ENCODE measurements at places on chromosomes 6 and 20.

- peak overlapping the region; percentile 25 for H3K27ac ChIP-seq
- no peaks in the 10 kb centered on the region for H3K27me3 ChIP-seq
- no peak for DNase-seq
- no peak overlapping the region for H3K4me3 ChIP-seq
Observed at GRCh38 chr6:42260396-42260888, 42.8 kb upstream of the MRPS10 start.

GRCh38 chr20:52193133-52193532, 1.6 kb upstream of the ZFP64 start:
- H3K36me3 ChIP-seq, result peaks cover 6% of the 10 kb centered on the region
- H3K4me3 ChIP-seq, result peak overlapping the region; percentile 89
- H3K27me3 ChIP-seq, result no peaks in the 10 kb centered on the region
- peaks cover 9% of the 10 kb centered on the region for H3K4me1 ChIP-seq

DNA sequence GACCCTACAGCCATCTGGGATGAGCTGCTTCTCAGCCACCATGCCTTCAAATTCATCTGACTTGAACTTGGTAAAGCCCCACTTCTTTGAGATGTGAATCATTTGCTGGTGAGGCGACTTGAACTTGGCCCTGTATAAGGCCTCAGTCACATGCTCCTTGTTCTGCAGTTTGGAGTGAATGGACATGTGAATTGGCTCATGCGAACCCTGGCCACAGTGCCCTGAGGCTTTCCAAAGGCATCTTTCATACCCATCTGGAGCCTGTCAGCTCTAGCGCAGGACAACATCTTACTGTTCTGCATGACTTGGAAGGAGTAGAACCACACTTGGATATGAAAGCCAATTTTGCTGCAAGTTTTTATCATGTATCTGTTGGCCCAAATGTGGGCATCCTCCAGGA, 244.0 kb upstream of the FAM83B start:
- no peak for DNase-seq
- H3K4me3 ChIP-seq, result no peak overlapping the region
- H3K27ac ChIP-seq, result no peak overlapping the region
- no peaks in the 10 kb centered on the region for H3K4me1 ChIP-seq

GRCh38 chr6:328136-328670, 35.9 kb downstream of the DUSP22 start:
- H3K4me1 ChIP-seq, result no peaks in the 10 kb centered on the region
- no peak overlapping the region for H3K4me3 ChIP-seq
- no peaks in the 10 kb centered on the region for H3K36me3 ChIP-seq
- DNase-seq, result no peak

GRCh38 chr20:31663524-31663837, 25.8 kb downstream of the COX4I2 start:
- no peak overlapping the region for H3K27ac ChIP-seq
- peaks cover 20% of the 10 kb centered on the region for H3K36me3 ChIP-seq
- peaks cover 62% of the 10 kb centered on the region for H3K4me1 ChIP-seq

- H3K36me3 ChIP-seq, result peaks cover 7% of the 10 kb centered on the region
- no peak overlapping the region for H3K4me3 ChIP-seq
- H3K27ac ChIP-seq, result no peak overlapping the region
- no peak for DNase-seq
- H3K27me3 ChIP-seq, result no peaks in the 10 kb centered on the region
Observed at GRCh38 chr6:38261626-38262025, 378.1 kb downstream of the BTBD9 start.

DNA sequence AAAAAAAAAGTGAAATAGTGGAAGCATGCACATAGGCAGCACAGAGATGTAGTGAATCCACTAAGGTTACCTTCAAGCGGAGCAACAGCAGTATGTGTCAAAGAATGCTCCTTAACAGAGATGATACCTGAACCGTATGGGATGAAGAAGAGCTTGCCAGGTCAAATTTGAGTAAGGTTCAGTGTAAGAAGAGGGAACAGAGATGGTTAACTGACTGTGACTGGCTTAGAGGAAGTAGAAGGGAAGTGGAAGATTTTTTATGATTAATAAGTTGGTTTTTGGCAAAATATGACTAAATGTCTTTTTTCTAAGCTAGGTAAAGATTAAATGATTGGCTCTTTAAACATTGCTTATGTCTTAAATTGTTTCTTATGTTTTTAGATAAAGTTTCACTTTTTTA, 52.6 kb upstream of the C20orf144 start:
- peaks cover 6% of the 10 kb centered on the region for H3K4me1 ChIP-seq
- no peaks in the 10 kb centered on the region for H3K27me3 ChIP-seq
- H3K27ac ChIP-seq, result no peak overlapping the region

- H3K4me1 ChIP-seq, result peaks cover 12% of the 10 kb centered on the region
- DNase-seq, result no peak
- peak overlapping the region; percentile 83 for H3K4me3 ChIP-seq
- H3K36me3 ChIP-seq, result peaks cover 5% of the 10 kb centered on the region
- H3K27ac ChIP-seq, result peak overlapping the region; percentile 62
Observed at GRCh38 chr6:167826230-167826895, 348 bp upstream of the AFDN start.

GRCh38 chr6:154767003-154767723, 33.9 kb downstream of the SCAF8 start:
- H3K27ac ChIP-seq, result peak overlapping the region; percentile 29
- DNase-seq, result no peak
- no peaks in the 10 kb centered on the region for H3K27me3 ChIP-seq
- peaks cover 8% of the 10 kb centered on the region for H3K36me3 ChIP-seq

- H3K27ac ChIP-seq, result peak overlapping the region; percentile 16
- no peaks in the 10 kb centered on the region for H3K36me3 ChIP-seq
- peaks cover 32% of the 10 kb centered on the region for H3K4me1 ChIP-seq
- peaks cover 57% of the 10 kb centered on the region for H3K27me3 ChIP-seq
- peak overlapping the region; percentile 74 for H3K4me3 ChIP-seq
Observed at GRCh38 chr6:30101444-30102413, 11.2 kb downstream of the TRIM31 start.

- H3K27ac ChIP-seq, result no peak overlapping the region
- no peak for DNase-seq
- no peaks in the 10 kb centered on the region for H3K27me3 ChIP-seq
- H3K36me3 ChIP-seq, result no peaks in the 10 kb centered on the region
- no peaks in the 10 kb centered on the region for H3K4me1 ChIP-seq
Observed at GRCh38 chr6:11701573-11701972, 77.0 kb downstream of the ADTRP start.

DNA sequence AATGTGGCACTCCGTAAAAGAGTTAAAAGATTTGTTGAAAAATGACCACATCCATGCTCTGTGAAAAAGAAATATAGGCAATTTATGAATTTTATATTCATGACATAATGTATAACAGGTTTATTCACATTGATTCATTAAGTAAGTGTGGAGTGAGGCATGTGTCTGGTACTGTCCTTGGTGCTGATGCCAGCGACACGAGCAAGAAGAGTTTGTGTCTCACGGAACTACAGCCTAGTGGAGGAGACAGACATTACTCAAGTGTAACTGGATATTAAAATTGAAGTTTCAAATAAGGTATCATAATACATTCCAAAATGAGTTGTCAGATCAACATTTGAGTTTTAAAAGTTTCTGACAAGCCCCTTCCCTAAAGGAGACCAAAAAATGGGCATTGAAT, 158.2 kb upstream of the PRND start:
- no peak overlapping the region for H3K4me3 ChIP-seq
- no peak for DNase-seq
- H3K36me3 ChIP-seq, result no peaks in the 10 kb centered on the region
- no peak overlapping the region for H3K27ac ChIP-seq
- H3K4me1 ChIP-seq, result no peaks in the 10 kb centered on the region

GRCh38 chr6:52286798-52287432, 2.4 kb upstream of the MCM3 start:
- DNase-seq, result no peak
- H3K4me1 ChIP-seq, result peaks cover 21% of the 10 kb centered on the region
- peak overlapping the region; percentile 9 for H3K4me3 ChIP-seq
- peaks cover 14% of the 10 kb centered on the region for H3K36me3 ChIP-seq
- no peak overlapping the region for H3K27ac ChIP-seq

- no peaks in the 10 kb centered on the region for H3K27me3 ChIP-seq
- no peak overlapping the region for H3K4me3 ChIP-seq
- no peak overlapping the region for H3K27ac ChIP-seq
- no peaks in the 10 kb centered on the region for H3K36me3 ChIP-seq
- DNase-seq, result no peak
Observed at GRCh38 chr6:151692216-151692615, 115.3 kb upstream of the ESR1 start.

DNA sequence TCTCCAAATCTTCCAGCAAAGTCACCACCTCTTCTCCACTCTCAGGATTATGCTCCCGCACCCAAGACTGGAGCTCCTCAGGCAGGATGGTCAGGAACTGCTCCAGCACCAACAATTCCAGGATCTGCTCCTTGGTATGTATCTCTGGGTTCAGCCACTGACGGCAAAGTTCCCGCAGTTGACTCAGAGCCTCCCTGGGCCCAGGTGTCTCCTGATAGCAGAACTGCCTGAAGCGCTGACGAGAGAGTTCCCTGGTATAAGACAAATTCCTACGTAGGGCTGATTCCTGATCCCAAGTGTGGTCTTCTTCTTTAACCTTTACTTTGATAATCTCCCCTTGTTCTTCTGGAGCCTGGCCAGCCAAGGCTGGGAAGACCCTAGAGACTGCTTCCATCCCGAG, 60.6 kb downstream of the GPX5 start:
- H3K4me3 ChIP-seq, result peak overlapping the region; percentile 72
- H3K4me1 ChIP-seq, result peaks cover 16% of the 10 kb centered on the region
- peaks cover 6% of the 10 kb centered on the region for H3K36me3 ChIP-seq
- no peak overlapping the region for H3K27ac ChIP-seq

DNA sequence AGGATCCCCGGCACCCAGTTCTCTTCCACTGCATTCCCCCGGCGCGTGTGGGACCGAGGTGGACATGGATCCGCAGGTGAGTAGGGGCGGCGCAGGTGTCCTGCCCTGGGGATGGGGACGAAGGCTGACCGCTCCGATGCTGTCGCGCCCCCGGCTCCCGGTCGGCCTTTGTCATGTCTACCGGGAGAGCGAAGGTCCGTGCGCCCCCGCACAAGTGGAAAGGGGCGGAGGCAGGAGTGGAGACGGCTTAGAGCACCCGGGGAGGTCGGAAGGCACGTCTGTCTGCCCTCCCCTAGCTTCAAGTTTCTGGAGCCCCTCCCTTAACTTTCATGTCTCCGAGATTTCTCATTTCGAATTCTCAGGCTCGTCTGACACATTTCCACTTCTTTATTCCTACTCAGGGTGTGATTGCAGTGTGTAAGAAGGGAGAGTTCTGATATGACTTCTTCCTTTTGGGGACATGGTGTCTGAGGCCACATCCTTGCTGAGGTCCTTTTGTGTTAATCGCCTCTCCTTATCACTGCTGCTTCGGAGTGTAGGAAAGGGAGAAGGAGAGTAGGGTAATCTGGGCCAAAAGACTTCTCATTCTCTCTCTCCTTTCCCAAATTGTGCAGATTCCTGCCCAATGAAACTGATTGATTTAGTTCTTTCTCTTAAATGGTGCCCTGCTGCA, 435 bp downstream of the KIFC1 start:
- peaks cover 9% of the 10 kb centered on the region for H3K36me3 ChIP-seq
- no peak for DNase-seq
- H3K27ac ChIP-seq, result peak overlapping the region; percentile 83
- peak overlapping the region; percentile 77 for H3K4me3 ChIP-seq
- H3K27me3 ChIP-seq, result no peaks in the 10 kb centered on the region

DNA sequence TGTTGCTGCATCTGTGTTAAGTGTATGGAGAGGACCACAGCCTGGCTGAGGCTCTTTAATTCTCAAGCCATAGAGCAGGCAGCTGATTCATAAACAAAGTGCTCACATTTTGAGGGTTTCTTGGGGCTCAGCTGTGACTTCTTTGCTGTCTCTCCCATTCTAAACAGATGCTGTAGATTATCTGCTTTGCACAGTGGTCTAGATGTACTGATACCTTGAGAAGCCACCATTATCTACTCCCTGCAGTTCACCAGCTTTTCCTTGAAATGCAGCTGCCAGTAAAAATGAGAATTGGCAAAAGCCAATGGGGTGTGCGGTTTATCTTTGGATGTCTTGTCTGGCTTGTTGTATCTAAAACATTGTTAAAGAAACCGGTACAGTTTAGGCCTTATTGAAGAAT, 5.2 kb upstream of the CNR1 start:
- H3K4me3 ChIP-seq, result no peak overlapping the region
- peaks cover 8% of the 10 kb centered on the region for H3K4me1 ChIP-seq
- no peak for DNase-seq
- H3K36me3 ChIP-seq, result no peaks in the 10 kb centered on the region
- peaks cover 85% of the 10 kb centered on the region for H3K27me3 ChIP-seq
- no peak overlapping the region for H3K27ac ChIP-seq

GRCh38 chr20:37544386-37544785, 16.7 kb upstream of the BLCAP start:
- H3K27me3 ChIP-seq, result no peaks in the 10 kb centered on the region
- no peaks in the 10 kb centered on the region for H3K4me1 ChIP-seq
- DNase-seq, result no peak
- no peak overlapping the region for H3K27ac ChIP-seq
- H3K36me3 ChIP-seq, result no peaks in the 10 kb centered on the region

DNA sequence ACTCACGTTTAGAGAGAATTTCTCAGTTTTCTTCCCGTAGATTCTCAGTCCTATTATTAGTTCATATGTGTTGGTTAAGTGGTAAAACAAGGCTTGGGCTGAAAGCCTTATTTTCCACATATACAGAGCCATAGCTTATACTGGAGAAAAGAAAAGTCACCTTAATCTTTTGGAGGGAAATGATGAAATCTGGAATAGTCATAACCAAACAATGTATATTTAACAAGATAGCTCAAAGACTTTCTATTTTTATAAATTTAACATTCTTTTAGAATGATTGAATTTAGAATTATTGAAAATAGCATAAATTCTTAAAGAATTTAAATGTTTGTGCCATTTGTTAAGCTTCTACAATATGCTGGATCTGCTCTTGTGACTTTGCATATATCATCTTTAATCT, 85.8 kb downstream of the CDKAL1 start:
- no peak overlapping the region for H3K27ac ChIP-seq
- no peak for DNase-seq
- H3K4me3 ChIP-seq, result no peak overlapping the region
- H3K36me3 ChIP-seq, result no peaks in the 10 kb centered on the region

GRCh38 chr6:139765825-139766285, 391.4 kb upstream of the CITED2 start:
- H3K36me3 ChIP-seq, result no peaks in the 10 kb centered on the region
- H3K27ac ChIP-seq, result no peak overlapping the region
- no peak overlapping the region for H3K4me3 ChIP-seq
- DNase-seq, result no peak

- no peak for DNase-seq
- no peak overlapping the region for H3K4me3 ChIP-seq
- peaks cover 6% of the 10 kb centered on the region for H3K4me1 ChIP-seq
- H3K27me3 ChIP-seq, result peaks cover 13% of the 10 kb centered on the region
Observed at GRCh38 chr6:90151576-90152422, 144.8 kb downstream of the BACH2 start.

GRCh38 chr20:64105846-64106434, 1.4 kb downstream of the NPBWR2 start:
- H3K27ac ChIP-seq, result no peak overlapping the region
- peaks cover 6% of the 10 kb centered on the region for H3K4me1 ChIP-seq
- H3K4me3 ChIP-seq, result no peak overlapping the region
- H3K27me3 ChIP-seq, result peaks cover 33% of the 10 kb centered on the region

GRCh38 chr6:14231071-14231483, 113.5 kb downstream of the CD83 start:
- no peak for DNase-seq
- H3K4me1 ChIP-seq, result no peaks in the 10 kb centered on the region
- no peak overlapping the region for H3K27ac ChIP-seq
- H3K4me3 ChIP-seq, result no peak overlapping the region
